Cardiac ventricle fibroblast (primary cell): ENCODE measurements at places on chromosomes 1 and 21. TPM values are rescaled to one million over a fixed set of nuclear protein-coding genes. Genes with fewer than 3 reads are reported as not detected.

The FCMR gene
- 1.3 and 1.6 TPM in 2 replicates for total RNA-seq

The NGF gene
- 3.1 and 5.9 TPM in 2 replicates for total RNA-seq

The TRABD2B gene
- 0.44 and 0.69 TPM in 2 replicates for total RNA-seq

The OR2T3 gene
- not detected in 2 replicates for total RNA-seq

The PLEKHN1 gene
- 0.24 and 0.50 TPM in 2 replicates for total RNA-seq

The MRAP gene
- 5.3 and 8.5 TPM in 2 replicates for total RNA-seq

The PLPPR4 gene
- total RNA-seq: 0.06 and 0.20 TPM in 2 replicates
